Naive thymus-derived CD8-positive, alpha-beta T cell (primary cell): ENCODE measurements at places on chromosomes 3 and 15. TPM values are rescaled to one million over a fixed set of nuclear protein-coding genes. Genes with fewer than 3 reads are reported as not detected.
A peak's percentile ranks its signal among the peaks of the same experiment; 100 is the strongest.

GRCh38 chr3:128182656-128183055 is 29.4 kb downstream of the EEFSEC start:
- H3K36me3 ChIP-seq, result no peaks in the 10 kb centered on the region
- H3K27ac ChIP-seq, result no peak overlapping the region
- DNase-seq, result no peak
- no peak overlapping the region for H3K4me3 ChIP-seq
- no peaks in the 10 kb centered on the region for H3K27me3 ChIP-seq

- peaks cover 39% of the 10 kb centered on the region for H3K27me3 ChIP-seq
- H3K27ac ChIP-seq, result no peak overlapping the region
- H3K4me3 ChIP-seq, result no peak overlapping the region
- H3K4me1 ChIP-seq, result no peaks in the 10 kb centered on the region
- no peak for DNase-seq
These were observed 13.3 kb upstream of the SSUH2 start for GRCh38 chr3:8657804-8658305.

GRCh38 chr3:28624084-28624483 is 275.5 kb upstream of the AZI2 start:
- no peaks in the 10 kb centered on the region for H3K4me1 ChIP-seq
- no peak overlapping the region for H3K27ac ChIP-seq
- no peaks in the 10 kb centered on the region for H3K36me3 ChIP-seq
- peaks cover 9% of the 10 kb centered on the region for H3K27me3 ChIP-seq

Gene MAGI1
- polyA plus RNA-seq, result not detected

GRCh38 chr3:112302881-112303763 is 9.1 kb upstream of the SLC9C1 start:
- DNase-seq, result no peak
- H3K36me3 ChIP-seq, result no peaks in the 10 kb centered on the region
- no peak overlapping the region for H3K27ac ChIP-seq
- peaks cover 7% of the 10 kb centered on the region for H3K4me1 ChIP-seq
- no peak overlapping the region for H3K4me3 ChIP-seq

- H3K4me3 ChIP-seq, result no peak overlapping the region
- H3K4me1 ChIP-seq, result peaks cover 3% of the 10 kb centered on the region
- no peak for DNase-seq
- peak overlapping the region; percentile 66 for H3K27ac ChIP-seq
These were observed 27.4 kb downstream of the CLK3 start for GRCh38 chr15:74642734-74643664.

- no peaks in the 10 kb centered on the region for H3K36me3 ChIP-seq
- no peak overlapping the region for H3K27ac ChIP-seq
- peaks cover 1% of the 10 kb centered on the region for H3K27me3 ChIP-seq
- DNase-seq, result peak; percentile 49
These were observed 56.7 kb upstream of the BLM start for GRCh38 chr15:90660195-90660998.

DNA sequence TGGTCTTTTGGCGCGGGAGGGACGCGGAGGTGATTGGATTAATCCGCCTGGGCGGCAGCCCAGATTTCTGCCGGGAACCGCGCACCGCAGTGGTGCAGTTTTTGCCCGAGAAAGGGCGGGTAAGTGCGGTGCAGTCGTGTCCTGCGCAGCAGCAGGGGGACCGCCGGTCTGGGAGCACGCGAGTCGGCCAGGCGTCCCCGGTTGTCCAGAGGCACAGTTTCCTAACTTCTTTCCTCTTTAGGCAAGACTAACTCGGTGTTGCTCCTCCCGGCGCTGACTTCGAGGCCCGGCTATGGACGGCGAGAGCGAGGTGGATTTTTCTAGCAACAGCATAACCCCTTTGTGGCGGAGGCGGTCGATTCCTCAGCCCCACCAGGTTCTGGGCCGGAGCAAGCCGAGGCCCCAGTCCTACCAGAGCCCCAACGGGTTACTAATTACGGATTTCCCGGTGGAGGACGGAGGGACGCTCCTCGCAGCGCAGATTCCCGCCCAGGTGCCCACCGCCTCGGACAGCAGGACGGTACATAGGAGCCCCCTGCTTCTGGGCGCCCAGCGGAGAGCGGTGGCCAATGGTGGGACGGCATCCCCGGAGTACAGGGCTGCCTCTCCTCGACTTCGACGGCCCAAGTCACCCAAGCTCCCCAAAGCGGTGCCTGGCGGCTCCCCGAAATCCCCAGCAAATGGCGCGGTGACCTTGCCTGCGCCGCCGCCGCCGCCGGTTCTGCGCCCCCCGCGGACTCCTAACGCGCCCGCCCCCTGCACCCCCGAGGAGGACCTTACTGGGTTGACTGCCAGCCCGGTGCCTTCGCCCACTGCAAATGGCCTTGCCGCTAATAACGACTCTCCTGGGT is 736 bp downstream of the ARHGEF26 start:
- H3K4me3 ChIP-seq, result peak overlapping the region; percentile 70
- H3K27ac ChIP-seq, result no peak overlapping the region
- peaks cover 20% of the 10 kb centered on the region for H3K4me1 ChIP-seq
- DNase-seq, result peak; percentile 19

DNA sequence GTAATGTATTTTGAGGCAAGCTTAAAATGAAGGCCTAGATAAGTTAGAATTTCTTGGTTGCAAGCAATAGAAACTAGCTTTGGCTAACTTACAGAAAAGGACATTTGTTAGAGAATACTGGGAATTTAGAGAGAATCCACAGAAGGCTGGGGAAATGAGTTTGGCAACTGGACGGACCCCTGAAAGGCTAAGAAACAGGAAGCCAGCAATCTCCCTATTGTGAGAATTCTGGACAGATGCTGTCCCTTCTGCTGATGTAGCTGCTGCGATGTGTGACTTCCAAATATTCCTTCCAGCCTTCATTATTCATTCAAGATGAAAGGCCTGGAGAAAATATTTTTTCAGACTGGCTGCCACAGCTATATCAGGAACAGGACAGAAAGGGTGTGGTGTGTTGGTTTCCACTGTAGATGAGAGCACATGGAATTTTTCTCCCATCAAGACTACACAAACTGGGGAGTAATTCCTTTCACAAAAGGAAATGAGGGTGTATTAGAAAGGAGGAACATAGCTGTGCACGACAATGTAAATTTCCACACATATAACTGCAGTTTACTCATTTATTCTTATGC is 213.5 kb downstream of the CPNE4 start:
- H3K4me1 ChIP-seq, result no peaks in the 10 kb centered on the region
- no peaks in the 10 kb centered on the region for H3K36me3 ChIP-seq
- peaks cover 2% of the 10 kb centered on the region for H3K27me3 ChIP-seq

GRCh38 chr3:72303926-72304325 is 519.0 kb upstream of the PROK2 start:
- no peaks in the 10 kb centered on the region for H3K36me3 ChIP-seq
- no peaks in the 10 kb centered on the region for H3K27me3 ChIP-seq
- no peak overlapping the region for H3K4me3 ChIP-seq
- H3K27ac ChIP-seq, result no peak overlapping the region
- DNase-seq, result no peak
- H3K4me1 ChIP-seq, result peaks cover 2% of the 10 kb centered on the region

DNA sequence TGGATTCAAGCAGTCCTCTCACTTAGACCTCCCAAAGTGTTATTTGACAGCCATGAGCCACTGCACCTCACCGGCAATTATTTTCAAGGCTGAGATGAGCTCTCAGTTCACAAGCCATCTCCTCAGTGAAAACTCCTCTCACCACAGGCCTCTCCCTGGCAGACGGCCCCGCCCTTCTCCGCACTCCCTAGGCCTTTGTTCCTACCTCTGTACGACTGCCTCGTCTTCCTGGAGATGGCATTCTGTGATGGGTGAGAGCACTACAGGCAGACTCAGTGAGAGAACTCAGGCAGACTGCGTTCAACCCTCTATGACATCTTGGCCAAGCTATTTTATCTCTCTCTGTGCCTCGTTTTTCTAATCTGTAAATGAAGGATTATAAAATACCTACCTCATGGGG is 67.0 kb upstream of the TPM1 start:
- peaks cover 11% of the 10 kb centered on the region for H3K27me3 ChIP-seq
- no peak overlapping the region for H3K27ac ChIP-seq
- DNase-seq, result no peak
- H3K4me3 ChIP-seq, result no peak overlapping the region
- H3K4me1 ChIP-seq, result no peaks in the 10 kb centered on the region

GRCh38 chr3:168085491-168086119 is 10.1 kb downstream of the GOLIM4 start:
- no peaks in the 10 kb centered on the region for H3K4me1 ChIP-seq
- no peak overlapping the region for H3K27ac ChIP-seq
- no peak for DNase-seq

GRCh38 chr15:100373942-100374341 is 32.2 kb upstream of the ADAMTS17 start:
- H3K27ac ChIP-seq, result no peak overlapping the region
- H3K4me1 ChIP-seq, result peaks cover 9% of the 10 kb centered on the region

- no peaks in the 10 kb centered on the region for H3K36me3 ChIP-seq
- no peak for DNase-seq
- no peak overlapping the region for H3K27ac ChIP-seq
- H3K4me1 ChIP-seq, result no peaks in the 10 kb centered on the region
- H3K27me3 ChIP-seq, result peaks cover 8% of the 10 kb centered on the region
These were observed 19.4 kb upstream of the PLOD2 start for GRCh38 chr3:146180376-146180775.

DNA sequence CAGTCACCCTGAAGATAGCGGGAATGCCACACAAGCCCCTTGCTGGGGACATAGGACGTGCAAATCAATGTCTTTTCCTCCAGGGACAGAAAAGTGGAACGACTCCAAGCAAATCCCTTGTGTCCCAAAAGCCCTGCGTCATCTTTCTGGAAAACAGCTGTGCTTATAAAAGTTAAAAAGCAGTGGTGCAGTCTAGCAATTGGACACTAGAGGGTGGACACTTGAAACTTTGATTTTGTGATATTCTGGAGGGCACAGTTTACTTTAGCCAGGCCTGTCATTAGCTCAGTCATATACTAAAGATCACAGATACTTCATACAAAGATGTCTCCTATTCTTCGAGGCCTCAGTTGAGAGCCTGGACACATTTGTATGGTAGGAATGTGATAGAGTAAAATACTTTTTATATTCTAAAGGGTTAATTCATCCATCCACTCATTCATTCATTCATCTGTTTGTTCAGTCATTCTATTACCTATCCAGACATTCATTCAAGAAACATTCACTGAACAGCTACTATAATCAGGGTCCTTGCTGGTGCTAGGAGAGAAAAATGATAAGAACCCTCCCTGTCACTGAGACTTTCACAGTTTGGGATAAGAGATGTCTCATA is 63.8 kb upstream of the ANKRD34C start:
- peaks cover 22% of the 10 kb centered on the region for H3K27me3 ChIP-seq
- no peaks in the 10 kb centered on the region for H3K4me1 ChIP-seq

GRCh38 chr3:77468626-77469020 is 428.7 kb downstream of the ROBO2 start:
- H3K4me3 ChIP-seq, result no peak overlapping the region
- no peaks in the 10 kb centered on the region for H3K36me3 ChIP-seq
- DNase-seq, result no peak
- peak overlapping the region; percentile 14 for H3K27ac ChIP-seq
- H3K27me3 ChIP-seq, result no peaks in the 10 kb centered on the region

Gene HERC2
- polyA plus RNA-seq, result 11.3 TPM

DNA sequence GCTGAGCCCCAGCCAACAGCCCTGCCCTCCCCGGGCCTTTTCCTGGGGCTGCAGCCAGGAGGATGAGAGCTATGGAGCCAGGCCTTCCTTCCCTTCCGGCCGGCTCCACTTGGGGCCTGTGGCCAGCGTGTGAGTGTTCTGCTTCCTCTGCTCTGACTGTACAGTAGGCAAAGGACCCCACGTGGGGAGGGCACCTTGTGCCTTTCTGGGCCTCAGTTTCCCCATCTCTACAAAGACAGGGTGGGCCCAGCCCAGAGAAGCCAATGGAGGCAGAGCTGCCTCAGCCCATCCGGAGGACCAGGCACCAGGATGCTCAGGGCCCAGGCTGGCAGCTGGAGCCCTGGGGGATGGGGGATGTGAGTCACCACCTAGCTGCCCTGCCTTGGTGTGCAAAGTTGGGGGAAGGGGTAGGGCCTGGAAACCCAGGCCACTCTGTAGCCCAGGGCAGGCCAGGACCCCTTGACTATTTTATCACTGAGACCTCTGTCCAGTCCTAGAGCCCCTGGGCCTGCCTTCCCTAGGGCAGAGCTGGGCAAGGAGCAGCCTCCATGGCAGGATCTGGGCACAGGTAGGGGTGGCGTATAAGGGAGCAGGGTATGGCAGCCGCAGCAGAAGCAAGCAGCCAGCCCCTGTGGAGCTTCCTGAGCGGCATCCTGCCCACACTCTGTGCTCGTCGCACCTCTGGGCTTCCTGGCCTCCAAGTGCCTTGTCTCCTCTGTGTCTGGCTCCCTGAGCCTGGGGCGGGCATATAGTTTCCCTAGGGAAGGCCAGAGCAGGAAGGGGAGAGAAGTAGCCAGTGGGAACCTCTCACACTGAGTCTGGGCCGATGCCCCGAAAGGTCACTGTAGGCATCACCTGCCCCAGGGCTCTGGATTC is 1.8 kb downstream of the PSTPIP1 start:
- peaks cover 69% of the 10 kb centered on the region for H3K4me1 ChIP-seq
- peak overlapping the region; percentile 78 for H3K27ac ChIP-seq
- no peaks in the 10 kb centered on the region for H3K27me3 ChIP-seq
- H3K4me3 ChIP-seq, result peak overlapping the region; percentile 97
- H3K36me3 ChIP-seq, result no peaks in the 10 kb centered on the region

- H3K27me3 ChIP-seq, result peaks cover under 1% of the 10 kb centered on the region
- no peaks in the 10 kb centered on the region for H3K36me3 ChIP-seq
- no peak for DNase-seq
- H3K27ac ChIP-seq, result no peak overlapping the region
- H3K4me1 ChIP-seq, result no peaks in the 10 kb centered on the region
These were observed 76.2 kb downstream of the CACNA2D3 start for GRCh38 chr3:54198556-54198955.

Gene KCNH8
- not detected for polyA plus RNA-seq

Gene ZDHHC23
- polyA plus RNA-seq, result 1.4 TPM

DNA sequence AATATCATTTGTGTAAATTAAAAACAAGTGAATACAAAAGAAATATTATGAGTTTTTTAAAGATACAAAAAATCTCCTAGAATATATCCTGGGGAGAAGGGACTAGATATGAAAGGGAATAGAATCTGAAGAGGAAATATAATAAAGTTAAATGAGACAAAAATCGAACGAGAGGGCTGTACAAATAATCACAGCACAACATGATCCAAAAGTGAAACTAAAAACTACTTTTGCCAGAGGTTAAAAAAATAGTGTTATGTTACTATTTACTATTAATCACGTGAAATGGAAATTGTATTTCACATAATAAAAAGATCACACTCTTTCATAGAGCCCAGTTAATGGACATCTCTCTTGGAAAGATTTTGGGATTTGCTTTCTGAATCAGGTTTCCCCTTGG is 28.6 kb downstream of the CGGBP1 start:
- H3K36me3 ChIP-seq, result no peaks in the 10 kb centered on the region
- peaks cover 34% of the 10 kb centered on the region for H3K4me1 ChIP-seq
- no peak overlapping the region for H3K27ac ChIP-seq
- no peak for DNase-seq
